ENCODE measurements at places on chromosomes 3 and 15.

DNA sequence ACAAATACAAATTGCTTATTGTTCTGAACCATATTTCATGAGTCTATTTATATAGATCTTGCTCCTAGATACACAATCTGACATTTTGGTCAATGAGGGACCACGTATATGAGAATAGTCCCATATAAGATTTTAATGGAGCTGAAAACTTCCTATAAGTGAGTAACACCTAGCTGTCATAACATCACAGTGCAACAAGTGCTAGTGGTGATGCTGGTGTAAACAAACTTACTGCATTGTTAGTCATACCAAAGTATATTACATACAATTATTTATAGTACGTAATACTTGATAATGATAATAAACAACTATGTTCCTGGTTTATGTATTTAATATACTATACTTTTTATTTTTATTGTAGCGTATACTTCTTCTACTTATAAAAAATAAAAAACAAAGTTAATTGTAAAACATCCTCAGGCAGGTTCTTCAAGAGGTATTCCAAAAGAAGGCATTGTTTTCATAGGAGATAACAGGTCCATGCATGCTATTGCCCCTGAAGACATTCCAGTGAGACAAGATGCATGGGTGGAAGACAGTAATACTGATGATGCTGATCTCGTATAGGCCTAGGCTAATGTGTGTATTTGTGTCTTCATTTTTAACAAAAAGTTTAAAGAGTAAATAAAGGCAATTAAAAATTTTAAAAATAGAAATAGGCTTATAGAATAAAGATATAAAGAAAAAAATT, 46.8 kb upstream of the NAALADL2 start:
- DNase-seq = no peak

- DNase-seq = no peak
Observed at GRCh38 chr3:170953736-170954135, 45.3 kb upstream of the EIF5A2 start.

DNA sequence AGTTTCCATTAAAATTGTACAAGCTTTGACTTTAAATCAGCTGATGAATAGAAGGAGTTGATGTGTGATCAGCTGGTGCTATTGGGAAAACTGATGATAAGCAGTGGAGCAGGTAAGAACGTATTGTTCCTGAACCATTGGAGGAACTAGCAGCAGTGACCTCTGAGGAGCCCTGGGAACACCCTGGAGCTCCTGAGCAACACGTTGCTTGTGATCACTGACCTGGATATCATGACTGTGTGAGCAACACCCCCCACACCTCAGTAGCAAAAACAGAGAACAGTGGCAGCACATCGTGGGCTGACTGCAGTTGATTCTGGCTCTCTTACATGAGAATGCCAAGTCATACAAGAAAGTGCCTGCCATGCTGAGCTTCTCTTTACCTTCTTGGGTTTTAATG, 72.9 kb downstream of the BLM start:
- no peak for DNase-seq

GRCh38 chr3:69998759-69999139, 784 bp upstream of the SAMMSON start:
- DNase-seq = no peak

DNA sequence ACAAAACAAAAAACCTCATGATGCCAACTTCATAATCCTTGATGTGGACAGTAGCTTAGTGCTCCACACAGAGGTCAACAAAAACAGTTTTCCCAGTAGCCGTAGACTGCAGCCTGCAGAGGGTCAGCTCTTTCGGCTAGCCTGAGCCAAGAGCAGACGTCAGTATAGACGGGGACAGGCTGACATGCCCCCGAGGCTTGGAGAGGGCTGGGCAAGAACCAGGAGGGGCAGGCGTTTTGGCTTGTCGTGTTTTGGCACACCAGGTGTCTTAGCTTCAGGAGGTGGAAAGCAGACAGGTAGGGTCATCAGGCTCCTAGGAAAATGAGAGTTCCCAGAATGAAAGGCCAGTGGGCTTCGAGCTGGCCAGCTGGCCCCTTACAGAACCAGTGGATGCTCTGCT, 21.8 kb downstream of the CAND2 start:
- DNase-seq = no peak

DNA sequence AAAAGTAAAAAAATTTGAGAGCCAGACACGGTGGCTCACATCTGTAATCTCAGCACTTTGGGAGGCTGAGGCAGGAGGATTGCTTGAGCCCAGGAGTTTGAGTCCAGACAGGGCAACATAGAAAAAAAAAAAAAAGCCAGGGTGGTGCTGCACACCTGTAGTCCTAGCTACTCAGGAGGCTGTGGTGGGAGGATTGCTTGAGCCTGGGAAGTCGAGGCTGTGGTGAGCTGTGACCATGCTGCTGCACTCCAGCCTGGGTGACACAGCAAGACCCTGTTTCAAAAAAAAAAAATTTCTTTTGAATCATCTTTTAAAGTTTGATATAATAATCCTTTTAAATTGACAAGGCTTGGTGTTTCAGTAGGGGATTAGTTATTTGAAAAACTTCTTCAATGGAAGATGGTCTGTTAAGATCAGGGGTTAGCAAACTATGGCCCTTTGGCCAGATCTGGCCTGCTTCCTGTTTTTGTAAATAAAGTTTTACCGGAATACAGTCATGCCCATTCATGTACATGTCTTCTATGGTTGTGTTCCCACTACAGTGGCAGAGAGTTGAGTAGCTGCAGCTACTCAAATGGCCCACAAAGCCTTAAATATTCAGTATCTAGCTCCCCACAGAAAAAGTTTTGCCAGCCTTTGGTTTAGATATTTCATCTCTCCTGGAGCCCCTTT, 28.9 kb downstream of the CDAN1 start:
- DNase-seq = no peak

DNA sequence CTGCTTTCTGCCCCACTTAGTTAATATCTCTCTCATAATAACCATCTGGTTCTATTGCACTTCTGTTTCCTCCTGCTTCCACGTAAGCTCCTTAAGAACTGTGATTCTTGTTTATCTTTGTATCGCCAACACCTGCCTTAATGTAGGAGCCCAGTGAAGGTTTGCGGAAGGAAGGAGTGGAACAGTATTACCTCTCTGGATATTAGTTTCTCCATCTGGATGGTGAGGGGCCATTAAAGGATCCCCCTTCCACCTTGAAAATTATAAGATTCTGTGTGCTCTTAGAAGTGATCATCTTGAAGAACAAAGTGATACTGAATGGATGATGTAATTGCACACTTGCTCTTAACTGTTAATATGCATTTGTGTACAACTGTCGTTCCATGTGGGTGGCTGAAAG, 2.2 kb downstream of the CHRNA5 start:
- DNase-seq = peak; percentile 29

DNA sequence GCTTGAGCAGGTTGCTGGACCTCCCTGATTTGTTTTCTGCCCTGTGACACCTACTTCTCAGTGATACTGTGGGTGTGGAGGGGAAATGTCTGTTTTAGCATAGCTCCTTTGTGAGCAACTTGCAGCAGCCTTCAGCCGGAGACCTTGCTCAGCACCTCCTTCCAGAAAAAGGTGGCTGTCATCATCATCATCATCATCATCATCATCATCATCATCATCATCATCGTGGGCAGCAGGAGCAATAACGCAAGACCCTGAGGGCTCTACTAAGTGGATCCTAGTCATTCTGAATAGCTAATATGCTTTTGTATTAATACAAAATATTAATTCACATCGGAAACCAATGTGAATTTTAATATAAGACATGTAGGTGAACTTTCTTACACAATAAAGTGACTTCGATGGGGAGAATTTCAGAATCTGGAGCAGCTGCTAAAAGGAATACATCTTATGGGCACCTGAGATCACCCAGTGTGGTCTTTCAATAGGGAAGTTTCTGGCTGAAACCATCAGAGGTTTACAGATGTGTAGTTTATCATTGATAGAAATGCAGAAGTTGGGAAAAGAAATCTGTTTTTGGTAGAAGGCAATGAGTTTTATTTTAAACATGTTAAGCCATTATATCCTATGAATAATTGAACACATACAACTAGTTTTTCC, 8.6 kb downstream of the GABRR3 start:
- no peak for DNase-seq

GRCh38 chr3:28624084-28624483, 275.5 kb upstream of the AZI2 start:
- DNase-seq = no peak

DNA sequence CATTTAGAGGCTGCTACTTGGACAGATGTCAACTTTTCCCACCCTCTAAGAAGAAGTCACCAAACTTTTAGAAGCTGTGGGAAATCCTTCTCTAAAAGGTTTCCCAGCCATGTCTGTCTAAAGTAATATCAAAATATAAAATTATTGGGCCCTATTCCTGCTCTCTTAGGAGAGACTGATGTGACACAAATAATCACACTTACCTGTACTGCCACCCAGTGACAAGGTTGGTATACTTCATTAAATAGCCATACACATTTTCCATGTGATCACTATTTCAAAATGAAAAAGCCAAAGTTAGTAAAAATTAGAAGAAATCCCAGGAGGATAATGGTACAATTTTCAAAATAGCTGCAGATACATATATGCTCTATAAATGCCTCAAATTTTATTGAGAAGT, 12.6 kb downstream of the OSBPL11 start:
- DNase-seq = peak; percentile 24

GRCh38 chr3:16140894-16141285, 33.6 kb upstream of the GALNT15 start:
- no peak for DNase-seq

DNA sequence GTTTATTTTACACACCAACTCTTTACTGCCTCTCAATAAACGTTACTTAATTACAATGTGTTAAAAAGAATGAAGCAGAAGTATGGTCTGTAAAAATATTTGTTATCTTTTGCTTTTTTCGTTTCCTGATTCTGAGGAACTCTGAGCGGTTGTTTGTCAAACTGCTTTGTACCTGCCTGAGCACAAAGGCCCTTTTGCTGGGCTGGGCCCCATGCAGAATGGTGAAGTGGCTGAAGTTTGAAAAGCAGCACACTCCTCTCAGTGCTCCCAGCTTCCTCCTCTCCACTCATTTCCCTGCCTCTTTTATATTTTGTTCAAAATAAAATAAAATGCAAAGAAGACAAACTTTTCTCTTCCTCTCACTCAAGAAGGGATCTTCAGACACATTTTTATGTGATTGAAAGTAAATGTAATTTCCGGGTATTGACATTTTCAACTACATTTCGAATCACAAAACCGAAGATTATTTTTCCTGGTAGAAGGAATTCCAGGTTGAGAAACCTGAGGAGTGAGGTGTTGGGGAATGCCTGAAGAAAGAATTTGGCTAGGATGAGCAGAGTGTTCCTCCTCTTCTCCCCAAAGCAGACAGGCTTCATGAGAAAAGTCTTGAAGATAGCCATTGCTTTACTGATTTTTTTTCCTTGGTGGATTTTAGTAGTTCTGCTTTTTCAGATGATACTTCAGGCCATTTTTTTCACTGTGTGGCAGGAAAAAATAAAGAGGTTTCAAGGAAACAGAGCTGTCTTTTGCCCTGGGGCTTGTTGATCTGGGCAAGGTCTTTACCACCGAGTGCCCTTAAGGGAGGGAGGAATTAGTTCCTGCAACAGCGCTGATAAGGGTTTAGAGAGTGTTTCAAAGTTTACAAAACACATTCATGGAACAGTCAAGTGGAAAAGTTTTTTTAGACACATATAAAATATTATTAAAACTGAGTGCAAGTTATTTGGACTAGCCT, 229.8 kb downstream of the NFKBIZ start:
- no peak for DNase-seq

- no peak for DNase-seq
Observed at GRCh38 chr3:152243301-152243711, 25.4 kb upstream of the MBNL1 start.

- no peak for DNase-seq
Observed at GRCh38 chr15:53721334-53722087, 38.0 kb downstream of the WDR72 start.

GRCh38 chr3:11624704-11625375, 18.9 kb downstream of the VGLL4 start:
- peak; percentile 80 for DNase-seq

GRCh38 chr3:102580760-102581159, 145.9 kb downstream of the ZPLD1 start:
- DNase-seq = no peak

DNA sequence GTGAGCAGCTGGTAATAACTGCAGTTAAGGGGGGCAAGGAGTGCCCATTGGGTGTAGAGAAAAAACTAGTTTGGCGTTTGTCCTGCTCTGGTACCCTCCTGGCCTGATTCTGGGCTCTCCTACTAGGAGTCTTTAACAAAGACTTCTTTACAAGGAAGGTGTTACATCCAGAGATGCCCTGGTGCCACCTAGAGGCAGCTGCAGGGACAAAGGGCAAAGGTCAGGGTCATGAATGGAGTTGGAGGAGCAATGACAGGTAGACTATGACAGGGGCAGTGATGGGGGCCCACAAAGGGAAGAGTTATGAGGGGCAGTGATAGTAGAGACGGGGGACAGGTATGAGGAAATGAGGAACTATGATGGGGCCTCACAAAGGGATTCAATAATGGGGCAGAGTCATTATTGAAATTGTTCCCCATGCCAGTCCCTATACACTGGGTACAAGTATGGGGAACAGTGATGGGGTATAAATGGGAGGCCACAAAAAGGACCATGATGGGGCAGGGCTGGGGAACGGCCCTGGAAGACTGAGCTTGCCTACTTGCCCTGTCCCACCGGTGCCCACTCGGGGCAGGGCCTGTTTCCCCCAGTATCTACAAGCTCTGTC, 7.9 kb downstream of the CCDC71 start:
- DNase-seq = peak; percentile 24

GRCh38 chr15:30056166-30056565, 26.6 kb upstream of the GOLGA8J start:
- no peak for DNase-seq

- no peak for DNase-seq
Observed at GRCh38 chr15:61115679-61116078, 113.4 kb downstream of the RORA start.

DNA sequence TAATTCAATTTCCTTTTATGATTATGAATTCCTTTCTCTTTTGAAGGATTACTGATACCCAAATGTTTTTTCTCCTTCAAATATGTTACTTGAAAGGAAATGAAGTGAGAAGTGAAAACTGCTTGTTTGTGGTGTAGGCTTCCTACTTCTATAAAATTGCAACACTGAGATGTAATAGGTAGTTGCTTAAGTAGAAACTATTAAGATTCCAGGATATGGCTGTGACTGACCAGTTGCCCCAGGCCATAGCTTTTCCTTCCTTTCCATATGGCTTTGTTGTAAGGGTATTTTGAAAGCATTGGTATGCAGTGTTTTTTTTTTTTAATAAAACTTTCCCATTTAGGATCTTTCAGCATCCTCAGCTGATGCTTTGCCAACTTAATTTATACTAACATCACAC, 28.5 kb downstream of the DNAJC13 start:
- no peak for DNase-seq

DNA sequence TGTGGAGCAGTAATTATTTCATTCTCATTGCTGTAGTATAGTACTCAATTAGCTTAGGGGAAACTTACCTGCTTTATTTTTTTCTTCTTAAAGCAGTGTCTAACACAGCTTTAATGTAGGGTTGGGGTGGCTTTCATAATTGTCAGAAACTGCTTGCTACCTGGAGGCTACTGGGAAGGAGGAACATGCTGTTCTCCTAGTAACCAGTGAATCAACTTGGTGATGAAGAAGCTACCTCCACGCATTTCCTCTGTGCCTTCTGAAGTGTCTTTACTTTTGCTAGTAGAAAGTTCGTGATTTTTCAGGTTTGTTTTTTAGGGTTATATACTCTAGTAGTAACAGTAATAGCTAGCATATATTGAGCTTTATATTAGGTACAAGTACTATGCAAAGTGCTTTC, 11.5 kb downstream of the FEM1B start:
- no peak for DNase-seq

- no peak for DNase-seq
Observed at GRCh38 chr3:151909681-151910405, 36.4 kb downstream of the SUCNR1 start.

- no peak for DNase-seq
Observed at GRCh38 chr3:8529738-8530525, 28.3 kb downstream of the LMCD1 start.
